ENCODE measurements at places on chromosomes 3 and 15. TPM values are rescaled to one million over a fixed set of nuclear protein-coding genes. Genes with fewer than 3 reads are reported as not detected.

Gene HESX1
- total RNA-seq = 0.77 TPM

Gene TMC3
- total RNA-seq = not detected

Gene SH2D7
- total RNA-seq = not detected

Gene PP2D1
- not detected for total RNA-seq

Gene BDH1
- 56.3 TPM for total RNA-seq

Gene CHST2
- 1.7 TPM for total RNA-seq

Gene SELENOK
- total RNA-seq = 111 TPM

Gene LARP6
- 54.8 TPM for total RNA-seq

DNA sequence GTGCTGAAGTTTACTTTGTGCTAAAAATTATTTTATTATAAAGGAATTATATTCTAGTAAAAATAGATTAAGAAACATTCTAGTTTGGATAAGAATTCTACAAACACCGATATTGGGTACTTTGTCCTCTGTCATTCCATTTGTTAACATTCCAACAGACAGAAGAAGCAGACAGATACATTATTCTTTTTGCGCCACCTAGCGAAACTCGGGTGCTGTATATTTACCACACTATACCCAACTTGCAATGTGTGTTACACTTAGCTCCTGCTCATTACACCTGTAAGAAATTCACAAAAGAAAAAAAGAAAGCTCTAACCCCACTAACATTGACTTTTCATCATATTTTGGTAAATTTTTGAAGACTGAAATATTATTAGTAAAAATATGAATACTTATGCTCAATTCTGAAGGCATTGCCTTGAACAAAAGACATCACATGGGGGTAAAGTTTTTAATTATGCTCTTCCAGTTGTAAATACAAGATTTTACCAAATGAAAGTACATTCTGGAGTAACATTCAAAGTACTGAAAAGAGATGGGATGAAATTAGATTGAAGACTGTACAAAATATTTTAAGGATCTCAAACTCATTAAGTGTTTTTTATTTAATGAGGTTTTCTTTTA, 136.5 kb upstream of the MLF1 start:
- DNase-seq = peak; percentile 26

- no peak for DNase-seq
Observed at GRCh38 chr15:77983708-77984445, 93.6 kb downstream of the TBC1D2B start.

GRCh38 chr3:129586746-129587430, 19.6 kb downstream of the PLXND1 start:
- no peak for DNase-seq

DNA sequence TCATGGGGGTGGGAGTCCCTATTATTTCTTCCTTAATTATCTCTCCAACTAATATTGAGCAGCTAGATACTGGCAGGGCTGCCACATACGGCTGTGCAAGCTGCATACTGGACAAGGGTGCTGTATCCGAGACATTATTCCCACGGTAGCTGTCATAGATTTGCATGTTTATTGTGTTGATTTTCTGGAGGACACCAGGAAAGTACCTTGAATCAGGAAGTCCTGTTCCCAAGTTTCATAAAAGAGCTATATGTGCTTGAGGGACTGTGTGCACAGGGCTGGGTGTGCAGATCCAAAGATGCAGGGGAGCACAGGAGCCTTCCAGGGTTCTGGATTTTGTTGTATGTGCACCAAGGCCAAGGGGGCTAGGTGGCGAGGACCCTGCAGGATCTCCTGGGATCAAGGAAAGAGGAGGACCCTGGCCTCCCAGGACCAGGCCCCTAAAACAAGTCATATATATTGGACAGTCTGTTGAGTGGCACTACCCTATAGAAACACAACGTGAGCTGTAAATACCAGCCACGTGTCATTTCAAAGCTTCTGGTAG, 119.2 kb upstream of the ALDH1A3 start:
- DNase-seq = no peak

DNA sequence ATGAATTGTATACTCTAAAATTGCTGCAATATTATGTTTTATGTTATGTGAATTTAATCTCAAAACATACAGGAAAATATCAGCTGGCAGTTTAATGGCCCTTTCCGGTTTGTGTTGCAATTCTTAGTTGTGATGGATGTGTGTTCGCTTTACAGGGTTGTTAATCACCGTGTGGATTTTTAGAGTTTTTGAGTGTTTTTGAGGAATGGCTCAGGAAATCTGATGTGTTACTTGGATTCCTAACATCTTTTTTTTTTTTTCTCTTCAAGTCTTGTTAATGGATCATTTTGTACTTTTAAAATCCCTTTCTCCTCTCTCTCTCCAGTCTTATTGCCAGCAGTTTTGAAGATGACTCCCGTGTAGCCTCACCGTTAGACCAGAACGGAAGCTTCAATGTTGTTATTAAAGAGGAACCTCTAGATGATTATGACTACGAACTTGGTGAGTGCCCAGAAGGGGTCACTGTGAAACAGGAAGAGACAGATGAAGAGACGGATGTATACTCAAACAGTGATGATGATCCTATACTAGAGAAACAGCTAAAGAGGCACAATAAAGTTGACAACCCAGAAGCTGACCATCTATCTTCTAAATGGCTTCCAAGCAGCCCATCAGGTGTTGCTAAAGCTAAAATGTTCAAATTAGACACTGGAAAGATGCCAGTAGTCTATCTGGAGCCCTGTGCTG, 35.7 kb downstream of the MGA start:
- DNase-seq = no peak

DNA sequence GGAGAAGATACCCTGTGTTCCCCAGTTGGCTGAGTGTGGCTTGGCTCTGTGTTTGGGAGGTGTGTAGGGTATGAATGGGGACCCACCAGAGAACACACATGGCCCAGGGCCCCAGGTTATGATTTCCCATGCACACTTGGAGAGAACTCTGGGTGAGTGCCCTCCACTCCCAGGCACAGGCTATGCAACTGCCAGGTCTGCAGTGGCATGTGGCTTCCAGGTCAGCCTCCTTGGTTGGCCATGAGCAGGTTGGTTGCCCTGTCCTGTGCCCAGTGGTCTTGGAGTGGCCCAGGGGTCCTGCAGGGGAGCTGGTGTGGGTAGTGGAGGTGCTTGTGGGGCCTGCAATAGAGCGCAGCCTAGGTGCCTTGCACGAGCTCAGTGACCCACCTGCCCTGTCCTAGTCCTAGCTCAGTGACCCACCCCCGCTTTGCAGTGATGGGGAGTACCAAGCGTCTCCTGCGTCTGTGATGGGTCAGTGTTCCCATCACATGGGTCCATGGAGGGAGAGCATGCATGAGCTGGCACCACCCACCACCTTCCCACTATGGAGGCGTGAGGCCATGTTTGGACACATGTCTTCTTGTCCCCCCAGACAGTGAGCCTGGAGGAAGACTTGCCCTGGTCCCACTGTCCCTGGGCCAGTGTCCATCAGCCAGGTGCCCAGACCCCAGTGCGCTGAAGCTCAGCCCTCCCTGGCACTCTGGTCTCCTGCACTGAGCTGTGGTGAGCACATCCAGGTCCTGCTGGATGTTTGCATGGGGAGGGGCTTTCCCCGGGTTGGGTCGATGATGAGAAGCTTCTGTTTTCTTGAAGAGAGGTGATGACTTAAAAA, 217.3 kb downstream of the SNRPN start:
- DNase-seq = peak; percentile 7

GRCh38 chr3:141690431-141691072, 47.5 kb upstream of the RNF7 start:
- no peak for DNase-seq

DNA sequence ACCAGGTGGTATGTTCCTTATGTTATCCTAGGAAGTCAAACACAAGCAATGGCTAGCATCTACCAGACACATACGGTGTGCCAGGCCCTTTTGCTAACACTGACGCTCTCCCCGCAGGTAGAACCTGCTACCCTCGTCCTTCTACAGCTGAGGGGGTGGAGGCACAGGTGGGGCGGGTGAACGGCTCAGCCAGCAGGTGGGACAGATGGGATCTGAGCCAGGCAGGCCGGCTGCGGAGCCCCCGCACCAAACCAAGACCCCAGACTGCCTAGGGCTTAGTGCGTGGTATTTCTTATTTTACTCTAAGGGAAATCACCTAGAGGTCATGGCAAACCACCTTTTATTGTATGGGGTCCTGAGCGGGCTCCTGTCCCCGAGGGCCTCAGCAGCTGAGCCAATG, 53.9 kb upstream of the PCSK6 start:
- no peak for DNase-seq

DNA sequence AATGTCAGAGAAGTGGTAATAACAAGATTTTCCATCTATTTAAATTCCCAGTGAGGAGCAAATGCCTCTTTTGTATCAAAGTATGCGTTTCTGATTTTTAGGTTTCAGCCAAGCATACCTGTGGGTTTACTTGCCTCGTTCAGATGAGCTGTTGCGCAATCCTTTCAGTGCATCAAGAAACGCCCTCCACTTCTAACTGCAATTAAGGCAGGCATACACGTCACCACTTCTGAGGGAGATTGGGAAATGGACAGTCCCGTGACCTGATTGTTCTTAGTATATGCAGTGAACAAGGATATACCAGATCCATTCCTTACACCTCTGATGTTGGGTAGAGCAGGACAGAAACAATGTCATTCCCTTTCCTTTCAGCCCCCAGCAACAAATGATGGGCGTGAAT, 219.0 kb downstream of the ITPR1 start:
- DNase-seq = no peak

DNA sequence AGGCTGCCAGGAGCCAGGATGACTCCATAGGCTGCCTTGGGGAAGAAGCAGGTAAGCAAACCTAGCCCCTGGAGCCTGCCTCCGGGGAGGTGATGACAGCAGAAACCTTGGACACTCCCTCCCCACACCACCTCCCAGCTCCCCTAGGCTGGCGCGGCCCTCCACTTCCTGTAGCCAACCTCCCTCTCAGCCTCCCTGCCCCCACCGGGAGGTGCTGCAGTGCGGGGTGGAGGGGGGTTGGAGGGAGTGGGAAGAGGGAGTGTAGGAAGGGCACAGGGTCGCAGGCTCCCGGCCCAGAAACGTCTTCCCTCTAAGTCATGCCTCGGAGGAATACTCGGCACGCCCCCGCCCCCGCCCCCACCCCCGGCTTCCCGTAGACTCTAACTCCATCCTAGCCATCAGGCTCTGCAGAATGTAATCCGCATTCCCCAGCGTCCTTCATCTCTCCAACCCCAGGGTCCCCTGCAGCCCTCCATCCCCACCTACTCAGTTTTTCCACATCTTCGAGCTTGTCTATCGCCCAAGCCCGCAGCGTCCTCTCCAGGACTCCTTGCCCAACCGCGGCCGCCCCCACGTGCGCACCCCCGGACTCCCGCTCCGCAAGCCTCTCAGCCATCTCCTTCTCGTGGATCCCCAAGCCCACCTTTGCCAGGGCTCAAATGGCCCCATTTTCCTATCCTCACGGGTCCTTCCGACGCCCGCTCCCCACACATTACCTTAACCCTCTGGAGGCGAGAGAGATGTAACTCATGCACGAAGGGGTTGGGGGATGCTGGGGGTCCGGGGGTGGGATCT, 528 bp downstream of the LPCAT4 start:
- DNase-seq = peak; percentile 83

DNA sequence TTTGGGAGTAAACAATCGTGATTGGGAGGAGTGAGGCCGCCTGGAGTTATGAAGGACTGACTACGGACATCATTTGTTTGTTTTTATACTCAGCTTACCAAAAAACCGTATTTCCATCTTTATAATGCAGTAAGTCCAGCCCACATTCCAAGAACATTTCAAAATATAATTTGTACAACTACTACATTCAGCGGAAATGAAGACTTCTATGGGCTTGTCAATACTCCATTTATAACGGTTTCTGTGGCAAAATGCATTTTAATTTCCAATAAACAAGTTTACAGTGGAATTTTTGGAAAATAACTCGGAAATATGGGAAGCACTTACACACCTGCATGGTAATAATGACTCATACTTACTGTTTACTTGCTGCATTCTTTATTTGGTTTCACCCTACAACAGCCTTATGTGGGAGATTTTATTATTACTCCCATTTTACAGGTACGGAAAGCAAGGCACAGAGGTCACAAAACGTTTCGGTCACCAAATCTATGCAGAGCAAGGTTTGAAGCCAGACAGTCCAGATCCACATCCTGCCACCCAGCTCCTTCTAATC, 62.3 kb downstream of the LDHAL6B start:
- DNase-seq = no peak

DNA sequence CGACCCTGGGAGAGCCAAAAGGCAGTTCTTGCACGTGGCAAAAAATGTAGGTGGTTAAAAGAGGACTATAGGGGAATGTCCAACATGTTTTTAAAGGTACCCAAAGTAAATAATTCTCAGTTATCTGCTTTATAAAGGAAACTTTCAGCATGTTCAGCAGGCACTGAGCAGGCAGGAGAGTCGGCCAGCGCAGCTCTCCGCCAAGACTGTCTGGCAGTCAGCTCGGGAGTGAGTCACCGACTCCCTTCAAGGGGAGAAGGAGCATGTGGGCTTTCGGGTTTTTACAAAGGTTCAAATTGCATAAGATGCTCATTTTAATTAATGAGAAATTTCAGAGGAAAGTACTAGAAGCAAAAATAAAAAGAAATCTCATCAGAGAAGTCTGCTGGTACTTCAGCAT, 7.0 kb downstream of the GABRA5 start:
- peak; percentile 71 for DNase-seq

DNA sequence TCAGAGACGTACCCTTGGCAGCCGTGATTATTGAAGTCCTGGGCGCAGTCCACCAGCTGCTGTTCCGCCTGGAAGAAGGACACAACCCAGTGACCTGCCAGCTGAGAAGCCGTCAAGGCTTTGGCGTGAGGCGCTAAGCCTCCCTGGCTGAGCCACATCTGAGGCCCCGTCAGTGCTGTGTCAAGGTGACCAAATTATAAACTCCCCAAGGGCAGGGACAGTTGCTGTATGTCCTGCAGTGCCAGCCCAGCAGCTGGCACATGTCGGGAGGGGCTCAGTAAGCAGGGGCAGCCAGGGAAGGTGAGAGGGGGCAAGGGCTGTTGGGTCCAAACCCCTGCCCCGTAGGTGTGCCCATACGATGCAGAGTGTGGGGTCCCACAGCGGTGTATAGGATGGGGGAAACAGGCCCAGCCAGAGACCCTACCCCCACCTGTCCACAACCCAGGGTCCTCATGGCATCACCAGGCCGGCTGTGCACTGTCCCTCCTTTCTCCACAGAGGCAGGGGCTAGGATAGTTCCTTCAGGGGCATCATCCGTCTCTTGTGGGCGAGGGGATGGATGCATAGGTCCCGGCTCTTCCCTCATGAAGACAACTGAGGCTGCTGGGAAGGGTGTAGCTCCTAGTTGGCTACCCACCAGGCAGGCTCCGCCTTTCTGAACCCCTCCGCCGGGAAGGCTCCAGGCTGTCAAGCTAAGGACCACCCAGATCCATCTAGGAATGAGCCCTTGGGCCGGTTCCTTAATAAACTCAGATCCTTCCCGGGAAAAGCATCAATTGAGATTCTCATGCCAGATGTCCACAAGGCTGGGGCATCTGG, 13.2 kb downstream of the CTSH start:
- no peak for DNase-seq

- DNase-seq = no peak
Observed at GRCh38 chr3:66437341-66437929, 63.4 kb downstream of the LRIG1 start.

DNA sequence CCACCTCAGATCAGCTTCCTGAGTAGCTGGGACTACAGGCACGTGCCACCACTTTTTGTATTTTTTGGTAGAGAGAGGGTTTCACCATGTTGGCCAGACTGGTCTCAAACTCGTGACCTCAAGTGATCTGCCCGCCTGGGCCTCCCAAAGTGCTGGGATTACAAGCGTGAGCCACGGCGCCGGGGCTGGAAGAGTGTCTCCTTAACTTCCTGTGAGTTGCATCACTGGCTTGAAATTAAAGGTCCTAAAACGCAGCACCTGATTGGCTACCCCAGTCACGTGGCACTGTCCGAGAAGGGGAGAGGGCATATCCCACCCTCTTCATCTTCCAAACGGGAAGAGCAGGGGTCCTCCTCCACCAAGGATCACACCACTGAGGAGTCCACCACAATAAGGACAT, 5.5 kb upstream of the FAM174B start:
- no peak for DNase-seq

GRCh38 chr3:7728566-7729519, 772.8 kb upstream of the LMCD1 start:
- no peak for DNase-seq
